ENCODE measurements at places on chromosomes 7 and 10. TPM values are rescaled to one million over a fixed set of nuclear protein-coding genes. Genes with fewer than 3 reads are reported as not detected.
A peak's percentile ranks its signal among the peaks of the same experiment; 100 is the strongest.

Gene PALS2
- 84.5 TPM for total RNA-seq

Gene ETV1
- 8.4 TPM for total RNA-seq

Gene PNLIPRP1
- not detected for total RNA-seq

Gene C10orf90
- total RNA-seq: not detected

Gene PLAU
- 5.2 TPM for total RNA-seq

Gene EFCAB10
- total RNA-seq: 0.12 TPM

Gene CALN1
- 0.23 TPM for total RNA-seq

Gene LRRC4
- total RNA-seq: 15.1 TPM

Gene PDZD7
- 6.0 TPM for total RNA-seq

Gene USP6NL
- 20.8 TPM for total RNA-seq

Gene FANK1
- total RNA-seq: 0.88 TPM

Gene MKX
- 0.90 TPM for total RNA-seq

DNA sequence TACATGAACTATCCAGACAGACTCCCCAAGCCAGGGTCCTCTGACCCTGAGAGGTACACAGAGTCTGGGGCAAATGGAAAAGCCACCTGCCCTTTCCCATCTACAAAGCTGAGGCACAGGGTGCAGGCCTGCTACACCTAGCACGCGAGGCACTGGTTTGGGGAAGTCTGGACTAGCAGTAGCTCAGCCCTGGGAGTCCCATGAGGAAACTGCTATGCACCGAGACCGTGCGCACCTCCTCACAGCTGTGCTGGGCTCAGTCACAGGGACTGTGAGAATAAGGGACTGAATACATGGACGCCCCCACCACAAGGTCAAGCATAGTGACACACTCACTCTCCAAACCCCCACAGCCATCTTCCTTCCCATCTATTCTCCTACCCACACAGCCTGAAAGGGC lies 8.2 kb downstream of the MAT1A start:
- no peaks in the 10 kb centered on the region for H3K36me3 ChIP-seq
- no peak for DNase-seq
- H3K27ac ChIP-seq: no peak overlapping the region
- H3K27me3 ChIP-seq: no peaks in the 10 kb centered on the region
- no peak overlapping the region for H3K4me3 ChIP-seq

DNA sequence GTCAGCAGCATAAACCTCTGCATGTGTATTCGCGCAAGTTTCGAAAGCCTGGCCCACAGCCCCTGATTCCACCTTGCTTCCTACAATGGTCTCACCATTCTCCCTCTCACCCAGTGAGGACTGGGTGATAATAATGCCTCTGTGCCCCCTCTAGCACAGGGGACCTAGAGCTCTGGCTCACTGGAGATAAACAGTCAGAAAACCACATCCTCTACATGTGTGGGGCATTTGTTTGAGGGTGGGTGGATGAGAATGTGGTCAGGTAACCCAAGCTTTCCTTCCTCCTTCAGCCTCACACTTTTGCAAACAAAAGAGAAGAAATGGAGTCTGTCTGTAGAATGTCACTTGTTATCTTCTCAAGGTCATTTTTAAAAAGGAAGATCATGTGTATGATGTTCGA lies 373.5 kb downstream of the KCNMA1 start:
- no peak for DNase-seq
- no peaks in the 10 kb centered on the region for H3K36me3 ChIP-seq
- no peak overlapping the region for H3K27ac ChIP-seq
- no peaks in the 10 kb centered on the region for H3K27me3 ChIP-seq
- H3K4me3 ChIP-seq: no peak overlapping the region

DNA sequence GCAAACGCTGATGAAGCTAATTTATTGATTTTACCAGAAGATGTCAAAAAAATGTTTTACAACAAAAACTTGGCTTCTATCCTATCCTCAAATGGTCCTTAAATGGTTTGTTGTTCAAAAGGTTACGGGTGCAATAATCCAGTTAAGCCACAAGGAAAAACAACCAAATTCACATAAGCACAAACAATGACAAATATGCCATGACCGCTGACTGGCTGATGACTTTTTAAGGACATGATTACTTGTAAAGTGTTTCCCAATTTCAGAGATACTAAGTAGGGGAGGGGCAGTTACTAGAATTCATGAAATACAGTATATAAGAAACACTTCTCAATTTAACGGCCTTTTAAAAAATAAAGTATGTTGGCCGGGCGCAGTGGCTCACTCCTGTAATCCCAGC lies 28.8 kb downstream of the ABI1 start:
- no peaks in the 10 kb centered on the region for H3K36me3 ChIP-seq
- no peaks in the 10 kb centered on the region for H3K27me3 ChIP-seq
- H3K27ac ChIP-seq: no peak overlapping the region
- DNase-seq: no peak
- H3K4me3 ChIP-seq: no peak overlapping the region
- no peaks in the 10 kb centered on the region for H3K4me1 ChIP-seq

- no peaks in the 10 kb centered on the region for H3K4me1 ChIP-seq
- H3K36me3 ChIP-seq: no peaks in the 10 kb centered on the region
- no peak for DNase-seq
- H3K27ac ChIP-seq: no peak overlapping the region
- no peak overlapping the region for H3K4me3 ChIP-seq
- no peaks in the 10 kb centered on the region for H3K27me3 ChIP-seq
Observed at GRCh38 chr10:45488365-45488764, 114.3 kb downstream of the ALOX5 start.

DNA sequence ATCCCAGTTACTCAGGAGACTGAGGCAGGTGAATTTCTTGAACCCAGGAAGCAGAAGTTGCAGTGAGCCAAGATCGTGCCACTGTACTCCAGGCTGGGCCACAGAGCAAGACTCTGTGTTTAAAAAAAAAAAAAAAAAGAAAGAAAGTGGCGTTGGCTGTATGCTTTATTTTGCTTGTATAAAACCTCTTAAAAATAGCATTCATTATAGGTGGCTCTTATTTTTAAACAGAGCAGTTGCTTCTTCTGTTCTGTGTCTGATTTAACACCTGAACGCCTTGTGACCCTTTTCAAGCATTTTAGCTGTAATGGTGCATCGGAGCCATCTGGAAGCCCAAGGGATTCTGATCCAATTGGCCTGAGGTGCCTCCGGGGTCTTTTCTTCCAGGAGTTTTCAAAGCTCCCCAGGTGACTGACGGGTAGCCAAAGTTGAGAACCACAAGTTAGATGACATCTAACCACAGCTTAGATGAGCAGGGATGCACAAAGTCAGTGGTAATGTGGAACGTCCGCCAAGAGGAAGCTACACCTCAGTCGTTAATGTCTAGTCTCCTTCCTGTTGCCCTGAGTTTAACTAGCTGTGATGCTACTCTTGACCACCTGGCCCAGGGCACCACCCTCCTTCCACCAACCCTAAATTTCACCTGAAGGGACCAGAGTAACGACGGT lies 274.6 kb upstream of the KLF6 start:
- H3K36me3 ChIP-seq: no peaks in the 10 kb centered on the region
- H3K4me1 ChIP-seq: peaks cover 10% of the 10 kb centered on the region
- no peak overlapping the region for H3K27ac ChIP-seq
- no peak overlapping the region for H3K4me3 ChIP-seq

DNA sequence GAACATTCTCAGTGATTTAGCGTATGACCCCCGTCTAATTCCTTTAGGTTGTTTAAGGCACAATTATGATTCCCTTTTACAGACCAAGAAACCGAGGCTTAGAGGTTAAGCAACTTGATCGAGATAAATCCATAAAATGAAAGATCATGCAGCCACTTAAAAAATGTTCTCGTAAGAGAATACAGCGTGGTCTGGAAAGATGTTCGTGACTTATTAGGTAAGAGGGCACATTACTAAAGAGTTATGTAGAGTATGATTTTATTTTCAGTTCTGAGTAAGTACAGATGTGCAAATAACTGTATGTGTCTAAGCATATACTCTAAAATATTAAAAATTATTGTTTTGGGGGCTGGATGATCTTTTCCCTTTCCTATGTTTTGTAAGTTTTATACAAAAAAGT lies 575.1 kb downstream of the PARD3 start:
- H3K4me1 ChIP-seq: no peaks in the 10 kb centered on the region
- H3K36me3 ChIP-seq: no peaks in the 10 kb centered on the region
- no peak for DNase-seq
- no peak overlapping the region for H3K27ac ChIP-seq

DNA sequence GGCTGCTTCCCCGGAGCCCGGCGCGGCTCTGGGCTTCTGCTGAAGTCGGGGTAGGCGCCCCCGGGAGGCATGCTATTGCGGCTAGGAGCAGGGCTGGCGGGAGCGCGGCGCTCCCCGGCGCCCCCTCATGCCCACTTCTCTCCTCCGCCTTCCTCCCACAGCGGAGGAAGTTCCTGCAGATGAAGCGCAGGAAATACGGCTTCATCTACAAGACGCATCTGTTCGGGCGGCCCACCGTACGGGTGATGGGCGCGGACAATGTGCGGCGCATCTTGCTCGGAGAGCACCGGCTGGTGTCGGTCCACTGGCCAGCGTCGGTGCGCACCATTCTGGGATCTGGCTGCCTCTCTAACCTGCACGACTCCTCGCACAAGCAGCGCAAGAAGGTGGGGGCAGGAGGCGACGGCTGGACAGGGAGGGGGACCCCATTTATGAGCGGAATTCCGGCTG lies 479 bp downstream of the CYP26A1 start:
- peak overlapping the region; percentile 33 for H3K4me3 ChIP-seq
- no peak overlapping the region for H3K27ac ChIP-seq
- no peaks in the 10 kb centered on the region for H3K36me3 ChIP-seq
- peaks cover 33% of the 10 kb centered on the region for H3K4me1 ChIP-seq
- H3K27me3 ChIP-seq: peaks cover 74% of the 10 kb centered on the region
- DNase-seq: no peak

GRCh38 chr7:93165447-93165846 lies 17.3 kb upstream of the SAMD9L start:
- DNase-seq: no peak
- no peaks in the 10 kb centered on the region for H3K36me3 ChIP-seq
- H3K4me1 ChIP-seq: no peaks in the 10 kb centered on the region
- H3K4me3 ChIP-seq: no peak overlapping the region

DNA sequence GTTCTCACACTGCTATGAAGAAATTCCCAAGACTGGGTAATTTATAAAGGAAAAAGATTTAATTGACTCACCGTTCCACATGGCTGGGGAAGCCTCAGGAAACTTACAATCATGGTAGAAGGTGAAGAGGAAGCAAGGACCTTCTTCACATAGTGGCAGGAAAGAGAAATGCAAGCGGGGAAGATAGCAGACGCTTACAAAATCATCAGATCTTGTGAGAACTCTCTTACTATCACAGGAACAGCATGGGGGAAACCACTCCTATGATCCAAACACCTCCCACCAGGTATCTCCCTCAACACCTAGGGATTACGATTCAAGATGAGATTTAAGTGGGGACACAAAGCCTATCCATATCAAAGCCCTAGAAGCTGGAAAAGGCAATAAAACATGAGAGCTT lies 130.8 kb downstream of the MDFIC start:
- H3K4me3 ChIP-seq: no peak overlapping the region
- no peaks in the 10 kb centered on the region for H3K4me1 ChIP-seq
- no peak for DNase-seq
- H3K27ac ChIP-seq: no peak overlapping the region
- no peaks in the 10 kb centered on the region for H3K36me3 ChIP-seq
- no peaks in the 10 kb centered on the region for H3K27me3 ChIP-seq

DNA sequence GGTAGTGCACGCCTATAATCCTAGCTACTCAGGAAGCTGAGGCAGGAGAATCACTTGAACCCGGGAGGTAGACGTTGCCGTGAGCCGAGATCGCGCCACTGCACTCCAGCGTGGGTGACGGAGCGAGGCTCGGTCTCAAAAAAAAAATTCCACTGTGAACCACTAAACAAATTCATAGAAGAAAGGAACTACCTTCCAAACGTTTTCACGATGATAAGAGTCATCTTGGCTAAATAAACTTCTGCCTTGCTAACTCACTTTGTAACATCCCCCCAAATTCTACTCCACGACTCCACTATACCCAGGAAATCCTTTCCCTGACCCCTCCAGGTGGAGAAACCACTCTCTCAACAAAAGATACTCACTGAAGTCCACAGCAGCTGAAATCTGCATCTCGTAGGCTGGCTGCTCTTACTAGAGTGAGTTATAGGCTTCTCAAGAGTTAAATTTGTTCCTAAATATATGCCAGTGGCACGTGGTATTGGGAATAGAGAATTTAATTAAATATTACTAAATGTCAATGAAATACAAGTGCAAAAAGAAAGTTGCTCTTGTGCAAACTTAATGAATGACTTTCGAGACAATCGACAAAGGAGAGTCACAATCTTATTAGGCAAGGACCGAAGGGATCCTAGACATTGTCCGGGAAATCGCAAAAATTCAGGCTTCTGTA lies 1.6 kb upstream of the GTF2I start:
- DNase-seq: no peak
- H3K4me1 ChIP-seq: peaks cover 31% of the 10 kb centered on the region
- H3K27me3 ChIP-seq: no peaks in the 10 kb centered on the region
- H3K27ac ChIP-seq: peak overlapping the region; percentile 97
- H3K4me3 ChIP-seq: peak overlapping the region; percentile 2
- no peaks in the 10 kb centered on the region for H3K36me3 ChIP-seq

DNA sequence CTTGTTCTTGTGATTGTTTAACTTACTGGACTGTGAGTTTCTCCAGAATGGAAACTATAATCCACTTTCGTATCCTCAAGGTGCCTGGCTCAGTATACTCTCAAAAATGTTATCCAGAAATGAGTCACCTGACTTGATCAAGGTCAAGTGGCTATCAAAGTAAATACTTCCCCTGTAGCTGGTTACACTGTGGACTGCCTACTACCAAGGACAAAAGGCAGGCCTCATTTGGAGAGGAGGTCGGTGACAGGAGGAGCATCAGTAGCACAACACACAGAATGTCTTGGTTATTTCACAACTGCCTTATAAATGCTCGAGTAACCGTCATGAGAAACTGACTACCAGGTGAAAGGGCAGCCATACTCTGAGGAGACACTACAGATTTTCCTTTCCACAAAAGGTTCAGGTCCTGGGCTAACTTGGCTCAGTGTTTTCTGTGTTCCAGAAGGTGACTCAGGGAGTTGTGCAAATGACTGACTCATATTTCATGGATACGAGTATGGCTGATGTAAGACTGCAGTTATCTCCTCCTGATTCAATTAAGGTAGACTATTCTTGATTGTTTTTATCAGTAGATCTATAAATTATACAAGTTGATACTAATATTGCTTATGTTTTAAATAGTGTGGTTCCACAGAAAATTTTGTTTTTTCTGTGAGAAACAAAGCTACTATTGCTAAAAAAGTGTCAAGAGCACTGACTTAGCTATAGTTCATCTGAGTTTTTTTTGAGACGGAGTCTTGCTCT lies 4.2 kb upstream of the CCNY start:
- no peaks in the 10 kb centered on the region for H3K27me3 ChIP-seq
- H3K36me3 ChIP-seq: no peaks in the 10 kb centered on the region
- peaks cover 30% of the 10 kb centered on the region for H3K4me1 ChIP-seq

DNA sequence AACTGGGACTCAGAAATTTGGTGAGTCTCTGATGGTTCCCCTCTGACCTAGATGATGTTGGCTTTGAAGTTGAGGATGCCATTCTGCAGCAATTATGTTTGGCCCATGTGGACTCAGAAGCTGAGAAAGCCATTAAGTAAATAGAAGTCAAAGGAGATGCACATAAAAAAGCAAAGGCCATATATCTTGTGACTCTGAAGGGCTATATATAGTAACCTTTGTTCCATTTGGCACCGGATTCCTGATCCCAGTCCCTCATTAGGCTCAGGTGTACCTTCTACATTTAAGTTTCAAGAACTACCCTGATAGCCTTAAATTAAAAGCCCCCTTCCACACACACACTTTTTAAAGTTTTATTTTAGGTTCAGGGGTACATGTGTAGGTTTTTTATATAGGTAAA lies 50.0 kb upstream of the PDK4 start:
- peak overlapping the region; percentile 52 for H3K27ac ChIP-seq
- DNase-seq: peak; percentile 31
- no peaks in the 10 kb centered on the region for H3K27me3 ChIP-seq
- no peak overlapping the region for H3K4me3 ChIP-seq
- H3K36me3 ChIP-seq: no peaks in the 10 kb centered on the region

- no peaks in the 10 kb centered on the region for H3K4me1 ChIP-seq
- H3K4me3 ChIP-seq: no peak overlapping the region
- H3K27ac ChIP-seq: no peak overlapping the region
- H3K27me3 ChIP-seq: no peaks in the 10 kb centered on the region
- no peak for DNase-seq
Observed at GRCh38 chr10:21919117-21919516, 84.4 kb downstream of the DNAJC1 start.

All from hepatocyte (in vitro differentiated cells).